Activated CD8-positive, alpha-beta memory T cell treated with anti-CD3 and anti-CD28 coated beads, Interleukin-2, amount 50 U/mL, for 48 hours (primary cell): ENCODE measurements at places on chromosomes 4 and X.

GRCh38 chrX:45347877-45348276 is 147.2 kb upstream of the DIPK2B start:
- DNase-seq: no peak

DNA sequence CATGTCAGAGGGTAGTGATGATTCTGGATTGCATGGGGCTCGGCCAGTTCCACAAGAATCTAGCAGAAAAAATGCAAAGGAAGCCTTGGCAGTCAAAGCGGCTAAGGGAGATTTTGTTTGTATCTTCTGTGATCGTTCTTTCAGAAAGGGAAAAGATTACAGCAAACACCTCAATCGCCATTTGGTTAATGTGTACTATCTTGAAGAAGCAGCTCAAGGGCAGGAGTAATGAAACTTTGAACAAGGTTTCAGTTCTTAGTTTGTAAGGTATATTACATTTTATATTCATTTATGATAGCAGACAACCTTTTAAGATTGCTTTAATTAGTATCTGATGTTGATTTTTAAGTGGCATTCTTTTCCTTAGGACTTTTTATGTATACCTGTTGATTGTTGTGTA is 24.2 kb downstream of the REST start:
- DNase-seq: no peak

- DNase-seq: no peak
Observed at GRCh38 chr4:53914313-53915016, 149.9 kb downstream of the CHIC2 start.

DNA sequence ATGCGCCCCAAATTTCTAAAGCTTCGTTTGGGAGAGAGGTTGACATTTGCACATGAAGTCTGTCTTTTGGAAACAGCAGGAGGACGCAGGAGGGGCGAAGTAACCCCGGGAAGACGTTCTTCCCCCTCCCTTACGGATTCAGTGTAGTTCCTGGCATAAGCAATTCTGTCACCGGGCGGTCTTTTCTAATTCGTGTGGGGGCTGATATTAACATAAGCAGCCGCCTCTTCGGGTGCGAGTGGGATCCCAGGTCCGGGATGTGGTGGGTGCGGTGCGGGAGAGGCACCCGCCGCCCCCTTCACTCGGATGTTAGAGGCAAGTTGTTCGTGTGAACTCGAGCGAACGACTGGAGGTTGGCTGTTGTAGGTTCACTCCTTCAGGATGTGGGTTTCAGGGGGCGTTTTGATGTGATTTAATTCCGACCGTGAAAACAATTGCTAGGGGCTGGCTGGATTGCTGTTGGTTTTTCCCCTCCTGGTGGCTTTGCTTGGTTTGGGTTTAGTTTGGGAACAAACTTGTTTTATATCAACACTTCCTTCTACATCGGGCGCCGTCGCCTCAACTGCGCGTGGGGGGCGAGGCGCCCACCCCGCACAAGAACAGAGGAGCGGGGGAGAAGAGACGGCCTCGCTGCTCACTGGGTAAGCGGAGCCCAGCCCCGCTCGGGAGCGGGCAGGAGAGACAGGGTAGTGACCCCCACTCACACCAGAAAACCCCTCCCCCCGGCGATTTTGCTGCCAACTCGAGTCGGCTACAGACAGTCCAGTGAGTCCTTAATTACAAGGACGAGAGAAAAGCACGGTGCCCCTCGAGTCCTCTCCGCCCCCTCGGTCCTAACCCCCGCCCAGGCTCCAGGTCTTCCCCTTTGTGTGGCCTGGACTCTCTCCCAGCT is 2.9 kb upstream of the LEF1 start:
- DNase-seq: peak; percentile 77

DNA sequence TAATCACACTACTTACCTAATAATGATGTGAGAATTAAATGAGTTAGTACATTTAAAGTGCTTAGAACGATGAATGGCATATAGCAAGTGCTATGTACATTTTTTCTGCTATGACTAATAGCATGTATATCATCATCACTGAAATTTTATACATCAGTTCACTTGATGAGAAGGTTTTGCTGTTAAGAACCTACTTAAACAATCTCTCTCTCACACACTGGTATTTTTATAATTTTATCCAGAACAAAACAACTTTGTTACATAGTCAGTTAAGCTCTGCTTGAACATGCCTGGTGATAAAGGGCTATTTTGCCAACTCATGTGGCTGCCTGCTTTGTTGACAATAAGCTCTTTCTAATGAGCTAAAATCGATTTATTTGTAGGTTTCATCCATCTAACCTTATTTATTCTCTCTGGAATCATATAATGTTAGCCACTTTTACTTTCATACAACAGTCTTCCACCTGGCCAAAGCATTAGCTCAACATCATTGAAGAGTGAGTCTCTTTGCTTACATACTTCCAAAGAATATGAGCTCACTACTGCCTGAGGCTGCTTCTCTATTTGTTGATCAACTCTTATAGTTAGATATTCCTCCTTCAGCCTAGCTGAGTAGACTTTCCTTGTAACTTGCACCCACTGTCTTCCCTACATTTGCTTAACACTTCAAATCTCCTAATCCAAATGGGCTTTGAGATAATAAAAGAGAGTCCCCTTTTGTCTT is 372.7 kb upstream of the BOD1L1 start:
- no peak for DNase-seq

GRCh38 chr4:827209-828081 is 1.5 kb upstream of the CPLX1 start:
- DNase-seq: no peak

DNA sequence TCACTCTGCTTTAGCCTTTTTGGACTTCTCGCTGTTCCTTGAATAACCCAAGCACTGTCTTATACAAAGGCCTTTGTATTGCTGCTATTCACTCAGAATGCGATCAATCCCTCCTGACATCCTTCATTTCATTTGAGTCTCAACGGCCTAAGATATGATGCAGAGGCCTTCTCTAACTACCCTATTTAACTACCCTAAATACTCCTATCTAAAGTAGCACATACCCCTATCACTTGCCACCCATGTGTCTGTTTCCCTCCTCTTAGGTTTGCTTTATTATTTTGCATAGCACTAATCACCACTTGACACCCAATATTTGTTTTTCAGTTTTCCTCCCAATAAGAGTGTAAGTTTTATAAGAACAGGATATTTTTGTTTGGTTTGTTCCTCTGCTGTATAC is 42.3 kb upstream of the ACSL4 start:
- no peak for DNase-seq

- no peak for DNase-seq
Observed at GRCh38 chrX:26352891-26353430, 137.0 kb downstream of the MAGEB5 start.

DNA sequence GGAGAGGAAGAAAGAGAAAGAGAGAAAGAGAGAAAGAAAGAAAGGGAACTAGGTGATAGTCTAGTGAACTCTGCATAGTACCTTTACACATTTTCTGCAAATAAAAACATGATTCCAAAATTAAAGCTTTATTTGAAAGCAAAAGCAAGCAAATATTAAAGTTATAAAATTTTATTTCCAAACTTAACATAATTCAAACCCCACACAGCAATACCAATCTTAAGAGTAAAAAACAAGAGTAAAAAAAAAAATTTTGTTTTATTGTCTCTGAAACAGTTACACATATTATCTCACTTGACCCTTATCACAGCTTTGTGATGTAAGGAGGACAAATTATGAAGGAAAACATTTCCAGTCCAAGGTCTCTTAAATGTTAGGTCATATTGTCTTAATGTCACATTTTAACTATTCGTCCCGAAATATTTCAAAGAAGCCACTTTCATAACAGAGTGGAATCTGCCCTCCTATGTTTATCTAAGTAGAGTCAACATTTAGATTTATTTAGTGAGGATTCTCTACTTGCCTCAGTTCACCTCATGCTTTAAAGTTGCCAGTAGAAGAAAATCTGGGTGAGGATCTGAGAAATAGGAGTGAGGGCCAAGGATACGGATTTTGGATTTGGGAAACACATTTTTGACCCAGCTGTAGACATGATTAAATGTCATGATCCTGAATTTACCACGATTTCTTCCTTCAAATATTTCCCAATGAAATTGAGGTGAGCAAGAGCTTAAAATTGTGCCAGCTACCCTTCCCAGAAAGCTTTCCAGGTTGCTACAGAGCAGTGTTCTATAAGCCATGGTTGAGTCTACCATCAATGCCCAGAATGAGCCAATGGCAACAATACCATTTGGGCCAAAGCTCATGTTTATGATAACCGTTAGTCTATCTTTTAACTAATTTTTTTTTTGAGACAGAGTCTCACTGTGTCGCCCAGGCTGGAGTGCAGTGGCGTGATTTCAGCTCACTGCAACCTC is 7.5 kb upstream of the FGA start:
- no peak for DNase-seq

GRCh38 chrX:122248681-122249080 is 935.4 kb upstream of the GRIA3 start:
- no peak for DNase-seq

DNA sequence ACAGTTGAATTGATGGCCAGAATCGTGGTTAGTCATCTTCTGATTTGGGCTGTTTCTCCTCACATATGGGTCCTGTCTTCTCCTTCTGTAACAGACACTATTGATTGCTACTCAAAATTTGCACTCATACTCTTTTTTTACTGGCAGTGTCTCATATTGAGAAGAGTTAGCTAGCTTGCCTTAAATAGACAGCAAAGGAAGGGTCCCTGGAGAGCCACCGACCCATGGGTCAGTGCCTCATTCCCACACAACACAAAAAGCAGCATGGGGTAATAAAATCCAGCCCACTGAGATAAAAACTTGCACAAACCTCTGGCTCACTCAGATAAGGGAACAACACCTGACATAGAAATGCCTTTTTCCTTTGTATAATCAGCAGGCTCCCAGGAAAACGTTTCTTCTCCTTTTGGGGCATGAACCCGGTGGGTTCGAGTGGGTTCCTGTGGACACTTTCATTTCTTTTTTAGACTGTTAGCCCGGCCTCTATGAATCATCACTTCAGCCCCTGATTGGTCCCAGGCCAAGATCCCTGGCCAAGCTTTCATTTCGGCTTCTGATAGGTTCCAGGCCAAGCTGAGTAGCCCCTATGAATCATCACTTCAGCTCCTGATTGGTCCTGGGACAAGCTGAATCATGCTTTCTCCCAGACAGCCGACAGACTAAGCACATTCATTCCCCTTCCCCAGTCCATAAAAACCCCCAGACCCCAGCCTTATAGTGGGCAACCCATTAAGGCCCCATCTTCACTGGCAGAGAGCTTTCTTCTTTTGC is 408.1 kb downstream of the DCAF12L2 start:
- no peak for DNase-seq

GRCh38 chr4:173859091-173859713 is 329.2 kb upstream of the HAND2 start:
- DNase-seq: no peak

DNA sequence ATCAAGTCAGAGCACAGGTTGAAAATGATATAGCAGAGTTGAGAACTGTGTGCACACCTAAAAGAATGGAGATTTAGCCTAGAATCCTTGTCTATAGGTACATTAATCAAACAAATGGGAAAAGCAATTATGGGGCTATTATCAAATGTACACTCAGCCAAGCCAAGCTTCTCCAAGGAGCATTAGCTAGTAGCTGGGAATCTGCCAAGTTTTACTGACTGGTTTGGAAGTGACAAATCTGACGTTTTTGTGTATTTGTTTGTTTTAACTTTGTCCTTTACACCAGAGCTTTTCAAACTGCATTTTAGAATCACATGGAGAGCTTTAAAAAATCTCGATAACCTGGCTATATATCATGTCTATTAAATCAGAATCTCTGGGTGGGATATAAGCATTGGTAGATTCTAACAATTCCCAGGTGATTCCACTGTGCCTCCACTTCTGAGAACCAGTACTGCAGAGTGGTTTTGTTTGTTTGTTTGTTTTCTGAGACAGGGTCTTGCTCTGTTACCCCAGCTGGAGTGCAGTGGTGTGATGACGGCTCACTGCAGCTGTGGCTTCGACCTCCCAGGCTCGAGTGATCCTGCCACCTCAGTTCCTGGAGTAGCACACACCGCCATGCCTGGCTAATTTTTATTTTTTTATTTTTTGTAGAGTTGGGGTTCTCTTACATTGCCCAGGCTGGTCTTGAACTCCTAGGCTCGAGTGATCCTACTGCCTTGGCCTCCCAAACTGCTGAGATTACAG is 279.8 kb downstream of the UNC5C start:
- no peak for DNase-seq
